Activated T-cell treated with anti-CD3 and anti-CD28 coated beads, Interleukin-2, amount 50 U/mL, for 72 hours (primary cell): ENCODE measurements at places on chromosomes 12 and 14.

DNA sequence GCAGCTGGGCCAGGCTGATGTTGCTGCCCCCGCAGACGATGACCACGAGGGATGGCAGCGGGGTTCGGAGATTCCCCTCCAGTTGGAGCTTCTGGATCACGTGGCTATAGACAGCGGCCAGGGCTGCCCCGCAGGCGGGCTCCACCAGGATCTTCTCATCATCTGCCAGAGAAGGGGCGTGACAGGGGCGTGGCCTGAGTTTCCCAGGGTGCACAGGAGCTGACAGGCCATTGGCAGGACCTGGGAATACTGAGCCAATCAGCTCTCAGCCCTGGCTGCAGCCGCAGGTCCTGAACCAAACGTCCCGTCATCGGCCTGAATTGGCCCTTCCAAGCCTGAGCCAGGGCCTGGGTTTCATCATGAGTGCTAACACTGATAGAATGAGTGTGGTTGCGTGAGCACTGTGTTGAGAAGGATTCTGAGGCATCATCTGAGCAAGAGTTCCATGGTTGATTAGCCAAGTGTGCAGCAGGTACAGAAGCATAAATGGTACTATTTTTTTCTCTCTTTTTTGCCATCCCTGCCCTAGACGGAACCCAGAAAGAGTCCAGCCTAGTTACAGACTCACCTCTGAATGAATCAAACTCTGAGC is 10.6 kb downstream of the SDS start:
- no peak for DNase-seq
- no peaks in the 10 kb centered on the region for H3K27me3 ChIP-seq
- no peak overlapping the region for H3K4me3 ChIP-seq
- no peak overlapping the region for H3K27ac ChIP-seq

DNA sequence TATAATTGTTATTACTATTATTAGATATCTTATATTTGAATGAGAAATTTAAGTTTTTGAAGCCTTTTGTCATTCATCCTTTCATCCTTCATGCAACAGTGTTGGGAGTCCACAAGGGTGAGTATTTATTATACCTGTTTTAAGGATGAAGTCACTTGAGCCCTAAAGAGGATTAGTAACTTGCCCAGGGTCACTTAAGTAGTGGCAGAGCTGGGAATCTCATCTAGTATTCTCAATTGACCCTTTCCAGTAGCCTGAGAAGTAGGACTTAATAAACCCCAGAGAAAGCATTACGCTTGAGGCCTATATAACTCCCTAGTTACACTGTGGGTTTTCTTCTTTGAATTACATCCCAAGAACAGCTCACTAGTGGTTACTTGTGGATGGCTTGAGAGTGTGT is 119.8 kb downstream of the SRGAP1 start:
- H3K27ac ChIP-seq: no peak overlapping the region
- H3K27me3 ChIP-seq: no peaks in the 10 kb centered on the region
- H3K4me1 ChIP-seq: no peaks in the 10 kb centered on the region
- no peak for DNase-seq
- H3K36me3 ChIP-seq: no peaks in the 10 kb centered on the region
- H3K4me3 ChIP-seq: no peak overlapping the region

GRCh38 chr12:14846876-14847580 is 3.7 kb upstream of the ART4 start:
- H3K27ac ChIP-seq: no peak overlapping the region
- no peaks in the 10 kb centered on the region for H3K36me3 ChIP-seq
- no peak overlapping the region for H3K4me3 ChIP-seq
- peaks cover 11% of the 10 kb centered on the region for H3K4me1 ChIP-seq
- H3K27me3 ChIP-seq: no peaks in the 10 kb centered on the region

GRCh38 chr12:50073206-50073605 is 11.9 kb upstream of the SMARCD1 start:
- no peak overlapping the region for H3K4me3 ChIP-seq
- no peaks in the 10 kb centered on the region for H3K27me3 ChIP-seq
- no peak for DNase-seq
- peaks cover 14% of the 10 kb centered on the region for H3K4me1 ChIP-seq
